ENCODE measurements at places on chromosomes 16 and 17.

DNA sequence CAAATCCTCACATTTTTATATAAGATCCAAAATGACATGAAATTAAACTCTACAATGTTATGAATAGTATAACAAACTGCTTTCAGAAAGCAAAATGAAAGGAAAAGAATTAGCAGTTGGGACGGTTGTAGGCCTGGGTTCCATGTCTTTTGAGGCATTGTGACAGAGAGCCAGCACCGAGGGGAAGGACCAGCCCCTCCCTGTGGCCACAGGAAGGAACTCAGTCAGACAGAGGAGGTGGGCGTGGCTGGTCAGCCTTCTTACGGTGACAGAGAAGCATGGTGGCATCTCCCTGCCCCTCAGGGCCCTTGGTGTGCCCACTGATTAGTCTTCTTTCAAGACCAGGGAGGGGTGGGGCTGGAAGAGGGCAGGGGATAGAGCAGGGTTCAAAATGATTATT is 5.7 kb downstream of the ZNF319 start:
- DNase-seq = peak; percentile 32

GRCh38 chr17:59376506-59376905 is 45.1 kb downstream of the YPEL2 start:
- DNase-seq = no peak

DNA sequence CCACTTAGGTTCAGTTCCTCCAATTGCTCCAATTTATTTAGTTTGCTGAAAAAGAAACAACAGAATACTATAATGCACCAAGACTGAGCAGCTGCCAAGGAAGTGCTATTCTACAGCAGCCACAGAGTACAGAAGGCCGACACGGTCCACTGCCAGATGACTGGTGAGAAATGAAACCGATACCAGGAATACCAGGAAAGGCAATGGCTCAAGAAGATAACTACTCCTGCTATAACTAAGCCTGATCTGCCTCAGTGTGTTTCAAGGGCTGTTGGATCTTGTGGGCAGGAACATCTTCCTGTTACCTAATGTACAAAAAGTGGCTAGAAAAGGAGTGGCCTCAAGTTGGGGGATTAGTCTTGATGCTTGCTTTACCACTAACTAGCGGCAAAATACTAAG is 32.8 kb downstream of the MARVELD3 start:
- DNase-seq = no peak

GRCh38 chr16:86066811-86067210 is 167.8 kb downstream of the IRF8 start:
- no peak for DNase-seq

DNA sequence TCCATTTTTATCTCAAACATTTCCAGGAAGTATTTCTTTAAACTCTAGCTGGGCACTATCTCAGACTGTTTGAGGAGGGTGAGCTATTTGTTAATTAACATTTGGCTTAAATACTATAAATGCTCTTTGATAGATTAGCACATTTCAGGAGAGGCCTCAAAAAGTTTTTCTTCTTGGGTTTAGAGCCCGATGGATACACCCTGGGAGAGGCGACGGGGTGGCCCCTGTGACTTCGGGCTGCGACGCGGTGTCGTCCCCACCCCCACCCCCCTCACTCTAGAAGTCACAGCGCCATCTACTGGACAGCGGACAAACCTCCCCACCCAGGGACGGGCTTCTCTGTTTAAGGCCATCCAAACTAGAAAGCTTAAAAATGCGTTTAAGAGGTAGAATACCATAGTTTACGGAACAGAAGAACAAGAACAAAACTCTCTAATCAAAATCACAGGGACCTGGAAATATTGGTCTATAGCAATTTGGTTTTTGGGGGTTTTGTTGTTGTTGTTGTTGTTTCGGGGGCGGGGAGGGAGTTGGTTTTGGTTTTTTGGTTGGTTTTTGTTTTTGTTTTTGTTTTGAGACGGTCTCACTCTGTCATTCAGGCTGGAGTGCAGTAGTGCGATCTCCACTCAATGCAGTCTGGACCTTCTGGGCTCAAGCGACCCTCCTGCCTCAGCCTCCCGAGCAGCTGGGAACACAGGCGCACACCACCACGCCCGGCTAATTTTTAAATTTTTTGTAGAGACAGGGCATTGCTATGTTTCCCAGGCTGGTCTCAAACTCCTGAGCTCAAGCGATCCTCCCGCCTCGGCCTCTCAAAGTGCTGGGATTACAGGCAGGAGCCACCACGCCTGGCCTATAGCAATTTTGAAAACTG is 254.4 kb downstream of the C16orf95 start:
- DNase-seq = peak; percentile 70

DNA sequence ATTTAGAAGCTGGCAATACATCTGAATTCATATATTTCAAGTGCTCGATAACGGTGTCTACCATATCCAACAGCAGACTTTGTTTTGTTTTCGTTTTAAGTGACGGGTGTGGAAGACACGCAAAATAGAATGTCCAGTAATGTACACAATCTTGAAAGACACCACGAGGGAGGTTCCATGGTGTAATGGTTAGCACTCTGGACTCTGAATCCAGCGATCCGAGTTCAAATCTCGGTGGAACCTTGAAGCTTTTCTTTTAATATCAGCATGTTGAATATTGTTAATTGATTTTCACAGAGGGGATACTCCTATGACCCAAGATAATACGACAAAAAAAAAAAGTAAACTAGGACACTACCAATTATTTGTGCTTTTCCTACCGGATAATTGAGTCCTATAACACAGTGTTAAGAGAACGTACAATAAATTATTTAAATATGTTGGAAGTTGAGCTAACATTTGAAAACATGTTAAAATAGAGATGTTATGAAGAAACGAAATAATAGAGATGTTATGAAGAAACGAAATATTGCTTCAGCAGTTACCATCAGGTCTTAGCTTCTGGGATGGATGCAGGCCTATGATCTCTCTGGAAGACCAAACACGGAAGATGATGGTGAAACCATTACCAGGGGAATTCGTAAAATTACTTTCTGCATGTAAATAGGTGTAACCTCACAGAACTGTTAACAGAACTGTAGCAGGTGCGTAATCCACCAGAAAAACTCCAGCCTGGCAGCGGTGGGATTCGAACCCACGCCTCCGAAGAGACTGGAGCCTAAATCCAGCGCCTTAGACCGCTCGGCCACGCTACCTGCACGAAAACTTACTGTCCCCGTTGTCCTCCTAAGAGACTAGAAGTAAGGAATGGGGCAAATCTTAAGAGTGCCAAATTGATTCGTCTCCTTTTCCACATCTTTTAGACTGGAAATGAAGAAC is 1.5 kb upstream of the ALOXE3 start:
- peak; percentile 98 for DNase-seq

DNA sequence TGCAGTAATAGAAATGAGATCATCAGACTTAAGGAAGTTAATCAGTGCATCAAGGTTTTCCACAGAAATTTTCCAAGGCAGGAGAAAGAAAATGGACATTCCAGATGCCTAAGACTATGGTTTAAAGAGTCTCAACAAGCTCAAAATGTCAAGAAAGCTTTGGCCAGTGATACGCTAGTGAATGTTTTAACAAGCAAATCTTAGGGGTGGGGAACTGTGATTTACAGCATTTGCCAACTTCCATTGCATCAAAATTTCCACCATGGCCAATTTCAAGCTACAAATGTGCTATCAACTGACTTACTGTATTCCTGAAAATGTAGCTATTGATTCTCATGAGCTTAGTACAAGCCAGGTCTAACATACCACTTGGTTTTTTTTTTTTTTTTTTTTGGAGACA is 82.4 kb upstream of the CLEC3A start:
- DNase-seq = no peak

DNA sequence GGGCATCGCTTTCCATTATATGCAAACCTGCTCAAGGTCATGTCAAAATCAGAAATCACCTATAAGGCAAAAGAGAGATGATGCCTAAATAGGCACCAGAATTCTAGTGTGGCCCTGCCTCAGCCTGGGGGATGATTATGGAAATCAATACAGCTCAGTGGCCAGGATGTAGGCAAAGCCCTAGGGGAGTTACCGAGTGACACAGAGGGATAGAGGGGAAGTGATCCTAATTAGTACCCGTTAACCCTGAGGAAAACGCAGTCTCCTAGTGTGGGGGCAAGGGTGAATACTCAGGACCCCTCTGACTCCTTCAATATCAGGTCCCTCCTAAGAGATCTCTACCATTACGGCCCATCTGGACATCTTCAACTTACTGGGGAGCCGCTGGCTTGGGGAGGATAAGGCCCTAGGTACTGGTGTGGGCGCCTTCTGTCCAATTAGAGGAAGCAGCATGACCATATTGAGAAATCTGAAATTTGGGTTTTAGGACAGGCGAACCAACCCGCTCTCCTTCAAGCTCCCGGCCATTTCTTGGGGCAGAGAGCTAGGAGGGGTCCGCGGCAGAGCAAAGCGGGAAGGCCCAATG is 725 bp downstream of the NT5C3B start:
- DNase-seq = no peak

DNA sequence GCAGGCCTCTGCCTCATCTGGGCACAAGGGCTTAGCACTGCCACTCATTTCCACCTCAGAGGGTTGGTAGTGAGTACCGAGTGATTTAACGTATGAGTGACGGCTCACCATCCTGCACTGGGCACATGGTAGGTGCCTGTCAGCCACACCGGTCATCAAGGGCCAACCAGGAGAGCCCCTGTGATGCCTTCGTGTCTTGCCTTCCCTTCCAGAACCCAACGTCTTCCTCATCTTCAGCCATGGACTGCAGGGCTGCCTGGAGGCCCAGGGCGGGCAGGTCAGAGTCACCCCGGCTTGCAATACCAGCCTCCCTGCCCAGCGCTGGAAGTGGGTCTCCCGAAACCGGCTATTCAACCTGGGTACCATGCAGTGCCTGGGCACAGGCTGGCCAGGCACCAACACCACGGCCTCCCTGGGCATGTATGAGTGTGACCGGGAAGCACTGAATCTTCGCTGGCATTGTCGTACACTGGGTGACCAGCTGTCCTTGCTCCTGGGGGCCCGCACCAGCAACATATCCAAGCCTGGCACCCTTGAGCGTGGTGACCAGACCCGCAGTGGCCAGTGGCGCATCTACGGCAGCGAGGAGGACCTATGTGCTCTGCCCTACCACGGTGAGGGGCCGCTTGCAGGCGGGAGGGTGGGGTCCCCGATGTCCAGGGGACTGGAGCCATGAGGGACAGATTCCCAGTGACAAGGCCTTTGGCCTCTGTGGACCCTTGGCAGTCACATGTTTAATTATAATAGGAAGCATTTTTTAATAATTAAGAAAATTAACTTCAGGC is 37.1 kb downstream of the MRC2 start:
- no peak for DNase-seq

- no peak for DNase-seq
Observed at GRCh38 chr16:52074133-52074532, 472.8 kb downstream of the TOX3 start.

GRCh38 chr17:8409966-8410882 is 12.6 kb upstream of the RNF222 start:
- peak; percentile 85 for DNase-seq

- DNase-seq = no peak
Observed at GRCh38 chr17:42399948-42400843, 12.0 kb upstream of the STAT3 start.

GRCh38 chr16:59973966-59974365 is 1239.8 kb upstream of the GOT2 start:
- no peak for DNase-seq

DNA sequence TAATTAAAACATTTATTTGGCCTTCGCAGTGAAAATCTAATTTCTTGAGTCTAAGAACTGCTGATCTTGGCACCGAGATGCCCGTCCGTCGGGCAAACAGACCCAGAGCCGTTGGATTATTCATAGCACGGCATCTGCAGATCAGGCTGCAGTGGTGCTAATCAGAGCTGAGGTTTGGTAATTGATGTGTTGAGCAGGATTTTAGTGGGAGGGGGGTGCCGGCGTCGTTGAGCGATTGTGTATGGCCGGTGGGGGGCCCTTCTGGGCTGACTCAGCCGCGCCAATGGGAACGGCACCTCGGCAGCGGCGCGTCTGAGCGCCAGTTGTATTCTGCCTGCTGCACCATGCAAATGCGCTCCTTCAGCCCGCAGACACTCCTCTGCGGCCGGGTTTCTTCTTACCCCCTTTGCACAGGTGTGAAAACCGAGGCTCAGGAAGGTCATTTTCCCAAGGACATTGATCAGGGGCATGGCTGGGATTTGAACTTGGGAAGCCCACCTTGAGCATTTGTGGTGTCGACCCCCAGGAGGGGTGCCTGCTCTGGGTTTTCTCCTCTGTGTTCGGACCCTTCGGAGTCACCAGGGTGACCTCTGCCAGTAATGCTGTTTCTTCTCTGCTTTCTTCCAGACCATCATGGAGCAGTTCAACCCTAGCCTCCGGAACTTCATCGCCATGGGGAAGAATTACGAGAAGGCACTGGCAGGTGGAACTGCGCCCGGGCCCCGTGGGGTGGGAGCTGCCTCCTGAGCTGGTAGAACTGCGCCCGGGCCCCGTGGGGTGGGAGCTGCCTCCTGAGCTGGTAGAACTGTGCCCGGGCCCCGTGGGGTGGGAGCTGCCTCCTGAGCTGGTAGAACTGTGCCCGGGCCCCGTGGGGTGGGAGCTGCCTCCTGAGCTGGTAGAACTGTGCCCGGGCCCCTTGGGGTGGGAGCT is 18.4 kb downstream of the BAIAP2 start:
- DNase-seq = no peak

GRCh38 chr16:87470332-87470731 is 22.5 kb downstream of the ZCCHC14 start:
- no peak for DNase-seq

DNA sequence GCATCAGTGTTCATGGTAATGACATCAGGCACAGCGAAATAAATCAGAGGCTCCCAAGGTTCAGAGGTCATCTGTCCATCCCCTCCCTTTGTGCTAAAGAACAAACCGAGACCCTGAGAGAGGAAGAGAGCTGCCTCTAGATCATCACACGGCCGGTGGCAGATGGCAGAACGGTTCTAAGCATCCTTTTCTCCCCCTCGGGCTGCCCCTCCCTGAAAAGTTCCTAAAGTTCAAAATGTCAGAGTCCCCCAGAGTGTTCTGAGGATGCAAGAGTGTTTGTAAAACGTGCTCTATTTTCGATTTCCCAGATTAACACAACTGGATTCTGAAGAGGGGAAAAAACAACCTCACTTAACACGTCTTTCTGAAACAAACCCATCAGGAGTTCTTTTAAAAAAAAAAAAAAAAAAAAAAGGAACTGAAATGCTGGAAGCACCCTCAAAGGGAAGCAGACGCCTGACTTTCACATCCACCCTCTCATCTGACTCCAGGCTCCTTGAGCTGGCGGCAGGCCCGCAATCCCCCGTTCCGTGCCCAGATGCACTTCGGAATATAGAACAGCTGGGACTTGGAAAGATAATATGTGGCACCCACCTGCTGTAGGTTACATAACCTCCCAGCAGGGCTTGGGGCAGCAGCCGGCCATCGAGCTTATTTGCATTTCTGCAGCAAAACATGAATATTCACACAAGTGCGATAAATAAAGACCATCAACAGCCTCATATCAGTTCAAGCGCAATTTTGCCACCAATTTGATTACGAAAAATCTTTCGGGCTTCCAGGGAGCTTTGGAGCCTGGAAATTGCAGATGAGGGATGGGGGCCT is 115.5 kb upstream of the SMURF2 start:
- no peak for DNase-seq

Data from stimulated activated CD4-positive, alpha-beta T cell treated with anti-CD3 and anti-CD28 coated beads, Interleukin-2, amount 100 ng/mL, for 48 hours (primary cell).